ENCODE measurements at places on chromosomes 2 and 18. TPM values are rescaled to one million over a fixed set of nuclear protein-coding genes. Genes with fewer than 3 reads are reported as not detected.

The IL36G gene
- not detected for total RNA-seq

The EN1 gene
- total RNA-seq = not detected

The TMEM182 gene
- 176 TPM for total RNA-seq

The AQP12B gene
- not detected for total RNA-seq

The MAP2 gene
- 3.4 TPM for total RNA-seq

The EFHD1 gene
- 21.7 TPM for total RNA-seq

The UGT1A10 gene
- total RNA-seq = not detected

Data from left ventricle myocardium superior (tissue), 1 donor.